ENCODE measurements at places on chromosomes 2 and 18.

DNA sequence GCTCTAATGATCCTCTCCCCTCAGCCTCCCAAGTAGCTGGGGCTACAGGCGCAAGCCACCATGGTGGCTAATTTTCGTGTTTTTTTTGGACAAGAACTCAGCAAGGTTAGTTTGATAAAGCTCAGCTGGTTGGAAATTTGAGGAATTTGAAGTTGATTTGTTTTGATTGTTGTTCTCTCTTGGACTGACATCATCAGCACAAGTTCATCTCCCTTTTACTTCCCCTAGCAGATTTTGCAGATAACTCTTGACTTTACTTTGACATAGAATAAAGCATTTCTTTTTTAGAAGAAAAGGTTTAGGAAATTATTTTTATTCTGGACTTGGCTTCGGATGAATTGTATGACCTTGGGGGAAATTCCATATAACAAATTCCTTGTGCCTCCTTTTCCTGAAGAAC, 74.9 kb upstream of the DLX2 start:
- DNase-seq = no peak

DNA sequence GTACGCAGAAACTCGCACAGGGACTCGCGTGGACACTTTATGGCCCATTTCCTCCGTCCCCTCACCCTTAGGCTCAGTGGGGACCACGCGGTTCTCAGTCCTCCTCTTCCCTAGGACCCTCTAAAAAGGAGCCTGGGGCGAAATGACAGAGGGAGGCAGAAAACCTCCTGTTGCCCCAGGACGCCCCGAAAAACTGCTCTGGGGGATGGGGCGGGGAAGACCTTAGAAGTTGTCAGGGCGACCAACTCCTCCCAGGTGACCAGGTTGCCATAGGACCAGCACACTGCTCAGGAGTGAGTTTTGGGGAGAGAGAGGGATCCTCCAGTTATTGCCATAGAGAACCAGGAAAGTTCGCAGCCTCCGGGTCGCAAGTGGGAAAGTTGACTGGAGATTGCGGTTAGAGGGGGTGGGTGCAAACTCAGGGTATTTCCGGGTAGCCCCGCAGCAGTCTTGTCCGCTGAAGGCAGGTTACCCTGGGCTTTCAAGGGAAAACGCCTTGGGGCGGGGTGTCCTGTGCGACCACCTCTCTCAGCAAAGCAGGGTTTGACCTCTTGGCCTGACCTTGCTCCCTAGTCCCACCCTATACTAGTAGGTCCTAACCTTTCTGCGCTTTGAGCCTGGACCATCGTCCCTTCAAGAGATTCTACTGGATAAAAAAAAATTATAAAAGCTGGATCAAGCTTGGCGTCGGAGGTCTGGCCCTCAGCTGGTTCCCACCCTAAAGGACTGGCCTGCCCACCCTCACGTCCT, 7.8 kb upstream of the PAX3 start:
- no peak for DNase-seq

DNA sequence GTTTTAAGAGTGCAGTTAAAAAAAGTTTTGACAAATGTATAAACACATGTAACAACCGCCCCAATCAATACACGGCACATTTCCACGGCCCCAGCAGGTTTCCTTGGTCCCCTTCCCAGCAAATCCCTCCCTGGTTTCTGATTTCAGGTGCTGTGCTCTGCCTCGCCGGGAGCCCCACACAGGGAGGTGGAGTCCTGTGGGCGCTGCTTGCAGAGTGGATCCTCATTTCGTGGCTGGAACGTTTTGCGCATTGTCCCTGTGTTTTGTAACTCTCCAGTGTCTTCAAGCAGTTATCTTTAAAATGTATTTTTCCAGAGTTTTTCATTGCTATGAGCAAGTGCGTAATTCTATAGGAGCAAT, 124.8 kb downstream of the GALR1 start:
- no peak for DNase-seq

DNA sequence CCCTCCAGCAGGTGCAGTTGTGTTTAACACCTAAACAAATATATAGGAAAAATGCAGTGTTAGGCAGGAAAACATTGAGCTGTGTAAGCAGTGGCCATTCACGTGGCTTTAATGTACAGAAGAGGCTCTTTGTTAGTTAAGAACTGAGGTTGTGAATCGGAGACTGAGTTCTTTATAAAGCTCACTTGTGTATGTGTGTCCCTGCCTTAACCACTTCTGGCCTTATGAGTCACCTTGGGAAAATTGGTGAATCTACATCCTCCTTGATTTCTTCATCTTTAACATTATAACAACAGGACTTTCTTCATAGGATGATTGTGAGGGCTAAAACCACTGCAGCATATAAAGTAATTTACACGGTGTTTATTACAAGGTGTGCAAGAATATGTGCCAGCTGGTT, 188.4 kb upstream of the TPO start:
- DNase-seq = no peak

DNA sequence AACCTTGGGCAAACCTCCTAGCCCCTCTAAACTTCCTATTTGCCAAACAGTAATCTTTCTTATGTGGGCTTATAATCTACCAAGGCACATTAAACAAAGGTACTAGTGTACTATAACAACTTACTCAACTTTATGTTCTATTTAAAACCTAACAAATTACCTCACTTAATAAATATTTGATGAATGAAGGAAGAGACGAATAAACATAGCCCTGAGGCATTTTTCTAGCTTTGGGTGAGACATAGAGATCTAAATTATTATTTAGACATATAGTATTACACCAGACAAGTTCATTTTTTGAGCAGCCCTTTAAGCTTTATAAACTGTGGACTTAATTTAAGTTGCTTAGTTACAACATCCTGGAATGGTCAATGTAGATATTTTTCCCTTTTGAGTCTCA, 104.6 kb downstream of the UNC80 start:
- DNase-seq = no peak

GRCh38 chr2:200050921-200051610, 95.7 kb downstream of the MAIP1 start:
- DNase-seq = no peak

Measured in CD4-positive, alpha-beta T cell treated with Interleukin-1 beta for 1 hour (primary cell).